Uterus (tissue), 4 donors: ENCODE measurements at places on chromosomes 2 and 18.
A peak's percentile ranks its signal among the peaks of the same experiment; 100 is the strongest.

DNA sequence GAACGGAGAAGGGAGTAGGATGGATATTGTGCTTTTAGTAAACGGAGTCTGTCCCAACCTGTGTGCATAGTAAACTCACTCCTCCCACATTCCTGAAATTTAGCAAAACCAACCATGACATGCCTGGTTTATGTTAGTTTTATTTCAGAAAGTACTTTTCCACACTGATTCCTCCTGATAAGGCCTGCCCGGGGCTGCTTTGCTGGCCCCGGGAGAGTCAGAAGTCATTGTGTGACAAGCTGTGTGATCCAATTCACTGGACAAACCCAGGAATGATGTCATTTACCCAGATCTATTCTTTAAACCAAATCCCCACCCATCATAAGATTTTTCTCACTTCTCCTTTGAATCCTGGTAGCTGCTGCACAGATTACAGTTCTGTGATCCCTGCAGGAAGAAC, 109.0 kb downstream of the SETBP1 start:
- no peaks in the 10 kb centered on the region for H3K4me1 ChIP-seq
- H3K4me3 ChIP-seq = no peak overlapping the region
- DNase-seq = peak; percentile 54
- peak overlapping the region; percentile 90 for H3K27ac ChIP-seq
- H3K27me3 ChIP-seq = no peaks in the 10 kb centered on the region

DNA sequence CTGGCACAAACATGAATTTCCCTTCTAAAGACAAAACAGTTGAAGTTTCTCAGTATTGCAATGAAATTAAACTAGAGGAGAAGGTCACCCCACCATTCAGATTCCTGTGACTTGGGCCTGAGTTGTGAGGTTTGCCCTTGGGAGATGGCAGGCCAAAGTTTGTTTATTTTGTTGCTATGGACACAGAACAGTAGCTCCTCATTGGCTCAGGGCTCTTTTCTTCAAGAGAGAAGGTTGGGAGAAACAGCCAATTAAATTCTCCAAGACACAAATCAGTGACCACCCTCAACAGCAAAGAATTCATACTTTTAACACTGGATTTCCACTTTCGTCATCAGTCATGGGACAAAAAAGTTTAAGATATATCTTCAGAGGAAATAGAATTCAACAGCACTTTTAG, at the start of gene FLACC1:
Gene FLACC1, minus strand, starts transcription at position 125 of the 400 bp plus-strand sequence. CDS start 5,941 bp downstream, outside the sequence.
- DNase-seq = no peak
- H3K27ac ChIP-seq = peak within 1 kb of the TSS; percentile 40
- H3K4me1 ChIP-seq = no peaks in the 10 kb centered on the region
- no peaks in the 10 kb centered on the region for H3K27me3 ChIP-seq
- no peak within 1 kb of the TSS for H3K4me3 ChIP-seq

DNA sequence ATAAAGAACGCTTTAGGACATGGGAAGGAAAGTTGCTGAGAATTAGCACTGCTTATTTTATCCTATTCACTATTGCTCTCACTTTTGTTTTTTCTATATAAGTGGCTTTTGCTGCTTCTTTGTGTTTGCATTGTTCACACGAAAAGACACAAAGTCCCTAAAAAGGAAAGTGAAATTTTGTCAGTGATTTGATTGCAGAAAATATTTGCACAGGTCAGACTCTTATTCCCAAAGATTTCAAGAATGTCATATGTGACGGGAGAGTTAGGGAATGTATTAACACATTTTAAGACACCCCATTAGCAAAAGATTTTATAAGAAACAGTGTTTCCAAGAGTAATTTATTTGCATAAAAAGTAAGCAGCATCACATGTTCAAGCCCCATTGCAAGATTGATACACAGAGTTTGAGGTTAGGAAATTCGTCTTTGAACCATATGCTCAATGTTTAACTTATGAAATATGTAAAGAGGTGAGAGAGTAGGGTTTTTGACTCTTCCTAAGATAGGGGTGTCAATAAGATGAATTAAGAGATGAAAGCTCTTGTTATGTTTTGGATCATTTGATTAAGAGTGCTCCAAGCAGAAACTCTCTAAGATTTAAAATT, 57.0 kb downstream of the CCDC102B start:
- H3K4me3 ChIP-seq = no peak overlapping the region
- no peaks in the 10 kb centered on the region for H3K4me1 ChIP-seq
- H3K27ac ChIP-seq = no peak overlapping the region
- DNase-seq = no peak
- H3K27me3 ChIP-seq = no peaks in the 10 kb centered on the region

DNA sequence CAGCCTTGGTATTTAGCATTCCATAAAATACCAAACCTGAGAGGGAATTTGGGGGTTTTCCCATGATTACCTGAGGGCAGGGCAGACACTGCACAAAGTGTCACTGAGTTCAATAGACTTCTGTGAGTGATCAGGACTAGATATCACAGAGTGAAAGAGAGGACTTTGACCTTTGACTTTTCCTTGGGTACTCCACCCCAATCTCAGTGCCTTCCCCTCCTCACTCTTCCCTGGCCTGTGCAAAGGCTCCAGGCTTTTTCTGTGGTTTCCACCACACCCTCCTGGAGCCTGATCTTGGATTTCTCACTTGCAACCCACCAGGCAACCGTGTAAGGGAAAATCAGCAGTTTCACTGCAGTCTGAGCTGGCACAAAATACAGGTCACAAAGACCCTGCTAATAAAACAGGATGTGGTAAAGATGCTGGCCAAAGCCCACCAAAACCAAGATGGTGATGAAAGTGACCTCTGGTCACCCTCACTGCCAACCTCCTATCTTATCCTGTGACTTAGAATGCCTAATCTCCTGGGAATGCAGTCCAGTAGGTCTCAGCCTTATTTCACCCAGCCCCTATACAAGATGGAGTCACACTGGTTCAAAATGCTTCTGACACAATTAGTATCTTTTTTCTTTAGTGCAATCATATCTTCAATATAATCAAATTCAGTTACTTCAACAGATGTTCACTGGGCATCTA, 64.0 kb downstream of the BOD1L2 start:
- H3K4me1 ChIP-seq = no peaks in the 10 kb centered on the region
- no peak overlapping the region for H3K27ac ChIP-seq
- DNase-seq = no peak
- H3K4me3 ChIP-seq = no peak overlapping the region
- H3K36me3 ChIP-seq = no peaks in the 10 kb centered on the region

DNA sequence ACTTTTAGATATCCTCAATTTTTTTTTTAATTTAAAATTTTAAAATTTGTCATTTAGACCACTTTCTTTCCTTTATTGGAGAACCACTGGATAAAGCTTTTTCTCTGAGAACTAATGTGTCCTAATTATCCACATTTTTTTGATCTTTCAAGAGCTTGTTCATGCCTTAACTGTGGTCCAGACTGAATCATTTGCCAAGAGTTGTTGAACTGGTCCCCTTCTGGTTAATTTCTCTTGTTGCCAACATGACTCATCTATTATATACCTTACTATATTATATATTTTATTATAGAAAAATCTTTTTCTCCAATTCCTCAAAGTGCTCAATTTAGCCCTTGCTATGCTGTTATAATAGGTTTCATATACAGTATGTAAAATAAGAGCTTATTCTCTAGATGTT, 53.1 kb upstream of the TMEM87B start:
- no peak for DNase-seq
- H3K27me3 ChIP-seq = no peaks in the 10 kb centered on the region
- H3K4me1 ChIP-seq = no peaks in the 10 kb centered on the region
- H3K27ac ChIP-seq = no peak overlapping the region

GRCh38 chr2:236646441-236646840, 76.8 kb downstream of the ACKR3 start:
- H3K4me3 ChIP-seq = no peak overlapping the region
- no peaks in the 10 kb centered on the region for H3K27me3 ChIP-seq
- no peak for DNase-seq
- H3K36me3 ChIP-seq = no peaks in the 10 kb centered on the region

- H3K27me3 ChIP-seq = no peaks in the 10 kb centered on the region
- DNase-seq = no peak
- H3K36me3 ChIP-seq = no peaks in the 10 kb centered on the region
- no peak overlapping the region for H3K27ac ChIP-seq
These were observed 221.7 kb upstream of the SPOPL start for GRCh38 chr2:138279871-138280270.

DNA sequence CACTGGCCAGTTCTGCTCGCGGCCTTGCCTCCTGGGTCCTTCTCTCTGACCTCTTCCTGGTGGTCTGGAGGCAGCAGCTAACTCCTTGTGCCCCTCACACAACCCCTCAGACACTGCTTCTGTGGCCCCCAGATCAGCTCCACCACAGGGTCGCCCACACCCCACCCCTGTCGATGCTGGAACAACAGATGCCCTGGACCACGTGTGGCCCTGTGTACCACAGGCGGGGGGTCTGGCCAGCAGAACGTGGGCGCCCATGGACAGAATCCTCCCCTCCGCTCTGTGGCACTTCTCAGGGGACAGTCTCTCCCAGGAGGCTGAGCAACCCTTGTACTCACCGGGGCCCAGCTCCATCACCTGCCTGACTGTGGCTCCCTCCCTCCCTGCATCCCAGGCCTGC, 245.6 kb downstream of the NDUFA10 start:
- H3K4me3 ChIP-seq = no peak overlapping the region
- no peaks in the 10 kb centered on the region for H3K36me3 ChIP-seq
- no peak overlapping the region for H3K27ac ChIP-seq
- H3K27me3 ChIP-seq = no peaks in the 10 kb centered on the region

- no peaks in the 10 kb centered on the region for H3K27me3 ChIP-seq
- no peaks in the 10 kb centered on the region for H3K4me1 ChIP-seq
- no peaks in the 10 kb centered on the region for H3K36me3 ChIP-seq
- no peak overlapping the region for H3K27ac ChIP-seq
- DNase-seq = peak; percentile 14
These were observed 128.5 kb downstream of the ARL6IP6 start for GRCh38 chr2:152846697-152847470.

GRCh38 chr2:152445791-152446201, 110.8 kb downstream of the FMNL2 start:
- no peak overlapping the region for H3K27ac ChIP-seq
- no peaks in the 10 kb centered on the region for H3K36me3 ChIP-seq
- H3K4me3 ChIP-seq = no peak overlapping the region
- no peak for DNase-seq
- no peaks in the 10 kb centered on the region for H3K27me3 ChIP-seq
- no peaks in the 10 kb centered on the region for H3K4me1 ChIP-seq

DNA sequence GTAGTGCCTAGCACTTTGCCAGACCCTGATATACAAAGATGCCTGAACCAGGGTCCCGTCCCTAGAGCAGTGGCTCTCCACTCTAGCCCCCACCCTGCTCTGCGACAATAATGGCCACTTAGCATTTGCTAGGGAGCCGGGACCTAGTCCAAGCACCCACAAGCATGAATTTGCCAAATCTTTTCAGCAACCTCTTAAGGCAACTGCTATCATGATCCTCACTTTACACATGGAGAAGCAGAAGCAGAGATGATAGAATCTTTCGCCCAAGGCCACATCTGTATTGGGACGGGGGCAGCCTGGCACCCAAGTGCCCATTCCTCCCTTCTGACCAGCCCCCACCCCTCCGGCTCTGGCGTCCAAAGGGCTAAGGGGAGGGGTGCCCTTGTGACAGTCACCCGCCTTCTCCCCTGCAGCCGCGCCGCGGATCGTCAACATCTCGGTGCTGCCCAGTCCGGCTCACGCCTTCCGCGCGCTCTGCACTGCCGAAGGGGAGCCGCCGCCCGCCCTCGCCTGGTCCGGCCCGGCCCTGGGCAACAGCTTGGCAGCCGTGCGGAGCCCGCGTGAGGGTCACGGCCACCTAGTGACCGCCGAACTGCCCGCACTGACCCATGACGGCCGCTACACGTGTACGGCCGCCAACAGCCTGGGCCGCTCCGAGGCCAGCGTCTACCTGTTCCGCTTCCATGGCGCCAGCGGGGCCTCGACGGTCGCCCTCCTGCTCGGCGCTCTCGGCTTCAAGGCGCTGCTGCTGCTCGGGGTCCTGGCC, 13.0 kb downstream of the SIGLEC15 start:
- H3K27me3 ChIP-seq = peaks cover 10% of the 10 kb centered on the region
- no peak overlapping the region for H3K4me3 ChIP-seq
- H3K36me3 ChIP-seq = no peaks in the 10 kb centered on the region

GRCh38 chr18:50956116-50956515, 11.7 kb upstream of the ELAC1 start:
- H3K27ac ChIP-seq = no peak overlapping the region
- H3K36me3 ChIP-seq = no peaks in the 10 kb centered on the region
- H3K4me1 ChIP-seq = no peaks in the 10 kb centered on the region
- no peaks in the 10 kb centered on the region for H3K27me3 ChIP-seq

DNA sequence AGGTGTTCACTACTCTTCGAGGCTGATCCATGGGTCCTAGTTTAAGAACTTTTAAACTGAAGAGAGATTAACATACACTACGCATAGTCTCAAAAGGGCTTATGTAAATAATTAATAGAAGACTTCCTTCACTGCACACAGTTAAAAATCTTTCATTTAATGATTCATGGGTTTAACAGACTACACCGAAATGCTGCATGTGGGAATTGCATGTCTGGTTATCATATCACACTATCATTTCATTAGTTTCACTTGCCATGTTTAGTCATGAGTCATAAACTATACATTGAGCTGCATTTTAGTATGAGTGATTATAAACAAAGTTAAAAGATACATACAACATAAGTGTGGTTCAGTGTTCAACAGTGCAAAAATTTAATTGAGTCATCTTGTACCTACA, 31.2 kb downstream of the GLS start:
- H3K27me3 ChIP-seq = no peaks in the 10 kb centered on the region
- no peak overlapping the region for H3K4me3 ChIP-seq
- H3K27ac ChIP-seq = no peak overlapping the region
- H3K36me3 ChIP-seq = no peaks in the 10 kb centered on the region
- no peaks in the 10 kb centered on the region for H3K4me1 ChIP-seq

DNA sequence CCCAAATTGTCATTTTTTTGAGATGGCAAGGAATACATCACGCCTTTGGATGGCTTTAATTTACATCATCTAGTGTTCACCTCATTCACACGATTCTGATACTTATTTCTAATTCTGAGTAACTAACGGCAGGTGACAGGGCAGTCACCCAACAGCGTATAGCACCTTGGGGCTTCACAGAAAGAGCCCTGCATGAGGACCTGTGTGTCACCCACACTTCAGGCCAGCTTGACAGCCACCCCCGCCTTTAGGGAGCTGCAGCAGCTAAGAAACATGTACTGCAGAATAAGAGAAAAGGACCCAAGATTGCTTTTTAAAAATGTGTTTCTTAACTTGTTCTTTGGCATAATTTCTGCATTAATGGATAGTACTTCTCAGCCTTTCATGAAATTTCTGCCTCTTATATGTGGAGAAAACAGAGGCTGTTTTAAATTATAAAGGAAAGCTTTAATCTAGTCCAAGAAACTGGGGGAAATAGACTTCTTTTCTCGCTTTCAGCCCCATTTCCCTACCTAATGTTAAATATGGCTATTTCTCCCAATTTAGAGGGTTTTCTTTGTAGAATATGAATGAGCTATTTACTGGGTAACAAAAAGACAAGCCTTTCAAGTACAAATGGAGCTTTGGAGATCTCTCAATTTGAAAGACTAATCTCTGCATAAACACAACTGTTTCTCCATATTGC, 245.1 kb downstream of the LDLRAD4 start:
- no peak for DNase-seq
- no peaks in the 10 kb centered on the region for H3K36me3 ChIP-seq
- H3K27ac ChIP-seq = no peak overlapping the region
